Suprapubic skin (tissue), 4 donors: ENCODE measurements at places on chromosomes 5 and 9.

DNA sequence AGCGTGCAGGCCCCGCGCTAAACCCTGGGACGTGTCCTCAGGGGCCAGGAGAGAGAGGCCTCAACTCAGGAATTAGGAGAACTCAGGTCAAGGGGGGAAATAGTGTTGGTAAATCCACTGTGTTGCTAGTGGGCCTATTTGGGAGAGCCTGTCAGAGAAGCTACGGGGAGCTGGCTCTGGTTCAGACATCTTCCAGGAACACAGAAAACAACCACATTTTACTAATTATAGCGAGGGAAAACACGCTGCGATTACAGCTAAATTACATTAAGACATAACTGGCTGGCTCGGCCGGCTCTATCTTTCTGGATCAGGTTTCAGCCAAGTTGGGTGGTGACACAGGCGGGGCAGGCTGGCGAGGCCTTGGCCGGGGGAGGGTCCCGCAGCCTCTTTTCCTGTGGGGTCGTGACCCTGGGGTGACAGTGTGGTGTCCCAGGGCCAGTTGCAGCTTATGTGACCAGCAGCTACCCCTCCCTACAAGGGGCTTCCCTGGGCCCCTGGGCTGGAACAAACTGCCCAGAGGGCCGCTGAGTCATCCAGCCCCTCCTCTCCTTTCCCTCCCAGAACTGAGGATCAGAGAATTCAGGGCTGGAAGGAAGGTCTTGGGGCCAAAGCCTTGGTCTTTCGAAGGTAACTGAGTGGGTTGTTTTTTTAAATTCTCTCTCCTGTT, 75.1 kb downstream of the FGF18 start:
- peak; percentile 79 for DNase-seq
- H3K36me3 ChIP-seq, result no peaks in the 10 kb centered on the region
- H3K4me1 ChIP-seq, result peaks cover 18% of the 10 kb centered on the region
- H3K4me3 ChIP-seq, result no peak overlapping the region

- H3K27me3 ChIP-seq, result no peaks in the 10 kb centered on the region
- H3K27ac ChIP-seq, result no peak overlapping the region
- H3K4me3 ChIP-seq, result no peak overlapping the region
- H3K4me1 ChIP-seq, result no peaks in the 10 kb centered on the region
Measured at GRCh38 chr9:101727612-101728524, 10.6 kb downstream of the GRIN3A start.

DNA sequence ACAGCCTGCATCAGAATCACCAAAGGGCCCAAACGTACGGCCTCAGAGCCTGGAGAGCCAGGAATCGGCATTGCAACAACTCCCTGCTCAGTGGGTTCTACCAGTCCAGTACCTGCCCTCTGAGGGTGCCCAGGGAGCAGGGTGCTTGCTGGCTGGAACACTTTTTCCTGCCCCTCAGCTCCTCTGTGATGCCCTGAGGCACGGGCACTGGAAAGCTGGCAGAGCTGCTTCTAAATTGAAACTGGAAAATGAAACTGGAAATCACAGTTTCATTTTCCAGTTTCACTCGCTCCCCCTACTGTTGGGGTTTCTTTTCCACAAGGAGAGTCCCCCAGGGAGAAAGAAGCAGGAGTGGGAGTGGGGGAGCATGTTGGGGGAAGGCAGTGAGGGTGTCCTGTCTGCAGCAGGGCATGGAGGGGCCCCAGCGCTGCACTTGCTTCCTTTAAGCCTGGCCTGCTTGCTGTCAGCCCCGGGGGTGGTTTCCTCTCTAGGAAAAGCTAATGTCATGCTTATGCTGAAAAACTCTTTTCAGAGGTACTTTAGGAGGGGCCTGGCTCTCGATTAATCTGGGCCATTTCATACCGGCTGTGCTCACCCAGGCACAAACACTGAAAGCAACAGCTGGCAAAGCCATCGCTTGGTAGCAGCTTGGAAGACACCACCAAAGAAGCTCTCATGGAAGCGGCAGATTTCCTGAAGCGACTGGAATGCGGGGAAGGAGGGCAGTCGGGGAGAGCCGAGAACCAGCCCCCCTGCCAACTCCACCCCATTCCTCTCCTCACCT, 26.2 kb downstream of the IRF1 start:
- peak overlapping the region; percentile 35 for H3K4me3 ChIP-seq
- DNase-seq, result no peak
- no peaks in the 10 kb centered on the region for H3K36me3 ChIP-seq

DNA sequence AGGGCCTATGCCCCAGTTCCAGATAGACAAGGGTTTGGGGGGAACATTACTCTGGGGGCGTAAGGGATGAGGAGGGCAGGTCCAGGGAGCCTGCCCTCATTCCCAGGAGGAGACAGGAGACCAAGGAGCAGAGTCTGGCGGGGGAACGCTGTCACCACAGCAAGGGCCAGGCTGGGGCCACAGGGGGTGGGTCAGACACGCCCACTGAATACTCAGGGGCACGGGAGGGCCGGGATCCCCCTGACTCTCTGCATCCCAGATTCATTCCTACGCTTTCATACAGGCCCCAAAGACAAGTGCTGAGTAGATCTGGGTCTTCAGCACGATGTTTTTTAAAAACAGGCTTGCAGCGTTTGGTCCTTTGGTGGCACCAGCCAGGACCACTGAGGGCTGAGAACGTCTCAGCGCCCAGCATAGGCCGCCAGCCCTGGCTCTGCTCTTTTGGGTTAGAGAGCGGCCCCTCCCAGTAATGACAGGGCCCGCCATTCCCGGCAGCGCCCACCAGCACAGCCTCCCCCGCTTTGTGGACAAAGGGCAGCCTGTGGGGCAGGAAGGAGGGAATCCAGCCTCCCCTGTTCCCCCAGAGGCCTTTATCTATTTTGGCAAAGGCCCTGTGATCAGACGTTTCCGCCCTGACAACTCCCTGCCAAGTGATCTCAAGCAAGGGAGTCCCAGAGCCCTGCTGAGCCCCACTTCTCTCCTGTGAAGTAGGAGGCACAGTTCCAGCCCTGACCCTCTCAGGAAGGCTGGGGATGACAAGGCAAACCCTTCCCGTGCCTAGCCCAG, 24.9 kb downstream of the NEK6 start:
- peaks cover 79% of the 10 kb centered on the region for H3K4me1 ChIP-seq
- H3K4me3 ChIP-seq, result no peak overlapping the region
- peak; percentile 77 for DNase-seq
- H3K27me3 ChIP-seq, result no peaks in the 10 kb centered on the region
- peak overlapping the region; percentile 75 for H3K27ac ChIP-seq

- no peak overlapping the region for H3K4me3 ChIP-seq
- H3K36me3 ChIP-seq, result peaks cover 45% of the 10 kb centered on the region
- H3K4me1 ChIP-seq, result peaks cover 4% of the 10 kb centered on the region
- no peak overlapping the region for H3K27ac ChIP-seq
Measured at GRCh38 chr5:79630444-79630843, 18.2 kb downstream of the TENT2 start.

GRCh38 chr5:54884195-54884536, 101.2 kb downstream of the ESM1 start:
- H3K4me1 ChIP-seq, result peaks cover 28% of the 10 kb centered on the region
- no peaks in the 10 kb centered on the region for H3K36me3 ChIP-seq
- peaks cover 6% of the 10 kb centered on the region for H3K27me3 ChIP-seq
- peak overlapping the region; percentile 9 for H3K27ac ChIP-seq
- DNase-seq, result no peak

DNA sequence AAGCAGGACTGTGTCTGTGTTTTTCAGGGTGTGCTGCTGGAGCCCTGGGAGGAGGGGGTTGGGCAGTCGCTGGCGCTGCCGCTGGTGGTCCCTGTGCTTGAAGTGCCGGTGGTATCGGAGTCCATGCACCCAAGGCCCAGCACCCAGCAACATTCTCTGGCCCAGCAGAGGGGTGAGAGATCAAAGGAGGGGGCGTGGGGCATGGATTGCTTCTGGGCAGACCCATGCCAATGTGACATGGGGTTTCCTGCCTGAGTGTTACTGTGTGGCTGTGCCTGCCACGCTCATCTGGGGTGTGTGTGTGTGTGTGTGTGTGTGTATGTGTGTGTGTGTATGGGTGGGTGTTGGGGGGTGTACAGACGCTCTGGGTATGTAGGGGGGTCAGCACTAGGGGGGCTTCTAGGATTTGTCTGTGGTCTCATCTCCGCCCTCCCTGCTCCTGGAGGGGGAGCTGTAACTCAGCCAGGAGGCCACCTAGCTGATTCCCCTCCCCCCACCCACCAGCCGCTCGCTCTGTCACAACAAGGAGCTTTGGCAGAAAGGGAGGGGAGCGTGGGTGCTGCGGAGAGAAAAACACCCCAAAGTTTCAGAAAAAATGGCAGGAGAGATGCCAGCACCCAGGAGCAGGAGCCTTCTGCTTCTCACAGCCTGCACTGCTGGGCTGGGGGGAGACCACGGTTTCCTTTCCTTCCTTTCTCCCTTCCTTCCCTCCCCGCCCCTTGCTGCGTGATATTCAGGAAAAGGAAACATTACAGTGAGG, 35.9 kb upstream of the HSPA9 start:
- peak overlapping the region; percentile 89 for H3K27ac ChIP-seq
- H3K36me3 ChIP-seq, result no peaks in the 10 kb centered on the region
- no peaks in the 10 kb centered on the region for H3K27me3 ChIP-seq
- H3K4me1 ChIP-seq, result peaks cover 53% of the 10 kb centered on the region
- DNase-seq, result peak; percentile 64
- H3K4me3 ChIP-seq, result peak overlapping the region; percentile 37

DNA sequence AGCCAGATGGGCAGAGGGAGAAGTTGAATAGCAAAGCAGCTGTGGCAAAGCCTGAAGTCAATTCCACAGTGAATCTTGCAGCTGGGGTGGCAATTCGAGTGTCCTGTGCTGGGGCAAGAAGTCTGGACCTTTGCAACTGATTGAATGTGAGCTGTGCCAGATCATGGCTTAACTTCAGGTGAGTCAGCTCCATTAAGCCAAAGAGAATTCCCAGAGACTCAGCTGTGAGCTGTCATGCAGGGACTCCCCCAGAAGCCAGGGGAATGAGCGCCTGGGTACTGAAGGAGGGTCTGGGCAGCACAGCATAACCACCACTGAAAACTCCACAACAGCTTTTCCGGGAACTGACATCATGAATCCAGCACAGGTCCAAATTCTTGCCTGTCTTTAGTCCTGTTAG, 153.5 kb upstream of the TRPC7 start:
- no peak overlapping the region for H3K4me3 ChIP-seq
- no peaks in the 10 kb centered on the region for H3K4me1 ChIP-seq
- DNase-seq, result no peak
- H3K27me3 ChIP-seq, result no peaks in the 10 kb centered on the region
- H3K27ac ChIP-seq, result no peak overlapping the region

DNA sequence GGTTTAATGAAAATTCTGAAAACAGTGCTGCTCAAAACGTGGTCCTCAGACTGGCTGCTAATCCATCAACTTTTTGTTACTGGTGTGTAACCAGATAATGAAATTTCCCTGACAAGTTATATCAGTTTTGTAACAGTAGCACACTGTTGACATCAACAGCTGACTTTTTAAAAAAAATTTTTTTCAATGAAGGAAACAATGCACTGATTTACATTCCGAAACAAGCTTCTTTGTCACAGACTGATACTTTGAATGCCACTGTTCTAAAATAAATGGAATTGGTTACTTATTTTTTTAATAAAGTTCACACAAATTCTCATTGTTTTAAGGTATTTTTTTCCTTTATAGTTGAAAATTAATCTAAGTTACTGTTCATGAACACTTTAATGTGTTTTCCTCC, 169.1 kb downstream of the NIPBL start:
- peaks cover 83% of the 10 kb centered on the region for H3K36me3 ChIP-seq
- H3K27me3 ChIP-seq, result no peaks in the 10 kb centered on the region
- DNase-seq, result no peak
- H3K27ac ChIP-seq, result no peak overlapping the region
- H3K4me1 ChIP-seq, result no peaks in the 10 kb centered on the region

DNA sequence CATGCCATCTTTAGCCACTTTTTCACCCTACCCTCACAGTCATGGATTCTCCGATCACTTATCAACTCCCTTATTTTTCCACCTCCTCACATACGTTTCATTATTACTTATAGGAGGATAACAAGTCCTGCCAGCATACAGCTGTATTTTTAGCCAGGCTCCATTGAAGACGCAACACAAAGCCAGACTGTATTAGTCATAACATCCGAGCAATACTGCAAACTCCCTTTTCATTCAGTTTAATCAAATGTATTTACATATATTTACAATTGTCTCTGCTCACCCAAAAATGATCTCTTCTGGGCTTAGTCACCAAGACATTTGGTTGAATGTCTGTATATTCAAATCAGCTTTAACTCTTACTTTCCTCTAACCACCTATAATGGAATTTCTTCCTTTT, 126.4 kb upstream of the PRLR start:
- H3K4me1 ChIP-seq, result peaks cover 9% of the 10 kb centered on the region
- no peaks in the 10 kb centered on the region for H3K27me3 ChIP-seq
- no peaks in the 10 kb centered on the region for H3K36me3 ChIP-seq
- DNase-seq, result no peak

DNA sequence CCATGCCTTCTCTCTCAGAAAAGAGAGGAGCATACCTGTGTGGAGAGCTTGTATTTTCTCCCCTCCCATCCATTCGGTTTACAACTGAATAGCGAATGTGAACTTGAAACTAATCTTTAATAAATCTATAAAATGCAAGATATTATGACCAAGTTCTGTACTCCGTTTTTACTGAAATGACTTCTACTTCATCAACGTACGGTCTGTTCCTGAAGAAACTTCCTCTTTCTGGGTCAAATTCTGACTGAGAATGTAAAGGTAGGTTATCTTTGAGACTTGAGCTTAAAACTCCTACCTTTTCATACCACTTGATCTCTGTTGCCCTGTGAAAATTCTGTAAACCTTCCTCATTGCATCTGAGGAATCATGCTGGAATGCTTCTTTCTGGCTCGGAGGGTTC, 4.2 kb upstream of the CTNNAL1 start:
- no peak overlapping the region for H3K27ac ChIP-seq
- H3K4me3 ChIP-seq, result no peak overlapping the region
- peaks cover 25% of the 10 kb centered on the region for H3K4me1 ChIP-seq
- H3K36me3 ChIP-seq, result peaks cover 8% of the 10 kb centered on the region

GRCh38 chr9:122806661-122807060, 6.7 kb downstream of the OR1K1 start:
- peaks cover 25% of the 10 kb centered on the region for H3K4me1 ChIP-seq
- no peaks in the 10 kb centered on the region for H3K36me3 ChIP-seq
- no peak overlapping the region for H3K4me3 ChIP-seq
- H3K27me3 ChIP-seq, result no peaks in the 10 kb centered on the region
- no peak overlapping the region for H3K27ac ChIP-seq
- no peak for DNase-seq

GRCh38 chr9:84343111-84343521, 2.6 kb upstream of the SLC28A3 start:
- H3K4me3 ChIP-seq, result no peak overlapping the region
- DNase-seq, result no peak
- no peaks in the 10 kb centered on the region for H3K36me3 ChIP-seq
- H3K4me1 ChIP-seq, result peaks cover 4% of the 10 kb centered on the region

GRCh38 chr5:54184806-54185205, 125.6 kb downstream of the ARL15 start:
- no peaks in the 10 kb centered on the region for H3K4me1 ChIP-seq
- H3K36me3 ChIP-seq, result no peaks in the 10 kb centered on the region
- no peak overlapping the region for H3K27ac ChIP-seq
- no peaks in the 10 kb centered on the region for H3K27me3 ChIP-seq
- DNase-seq, result no peak
- H3K4me3 ChIP-seq, result no peak overlapping the region
